ENCODE measurements at places on chromosomes 7 and 10.
A peak's percentile ranks its signal among the peaks of the same experiment; 100 is the strongest.

- no peak for DNase-seq
Observed at GRCh38 chr10:125091891-125092290, 68.5 kb downstream of the CTBP2 start.

- no peak for DNase-seq
Observed at GRCh38 chr7:157434231-157434630, 97.4 kb downstream of the DNAJB6 start.

DNA sequence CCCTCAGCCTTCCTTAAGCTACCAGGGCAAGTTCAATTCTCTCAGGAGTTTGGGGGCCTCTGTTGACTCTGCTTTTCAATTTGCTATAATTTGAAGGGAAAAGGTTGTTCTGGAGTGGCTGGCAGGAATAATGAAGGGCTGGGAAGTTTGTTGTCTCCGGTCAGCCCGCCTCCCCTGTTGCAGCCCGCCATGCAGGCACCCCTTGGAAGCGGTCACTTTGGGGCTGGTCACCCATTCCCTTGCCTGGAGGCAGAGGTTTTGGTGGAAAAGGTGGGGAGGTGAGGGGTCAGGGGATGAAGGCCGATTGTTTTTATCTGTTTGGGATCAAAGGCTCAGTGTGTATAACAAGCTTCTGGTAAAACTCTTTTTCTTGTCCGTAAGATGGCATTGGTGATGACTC, 79.1 kb downstream of the GRK5 start:
- DNase-seq: no peak

GRCh38 chr10:124145109-124145870, 51.9 kb upstream of the CHST15 start:
- no peak for DNase-seq

DNA sequence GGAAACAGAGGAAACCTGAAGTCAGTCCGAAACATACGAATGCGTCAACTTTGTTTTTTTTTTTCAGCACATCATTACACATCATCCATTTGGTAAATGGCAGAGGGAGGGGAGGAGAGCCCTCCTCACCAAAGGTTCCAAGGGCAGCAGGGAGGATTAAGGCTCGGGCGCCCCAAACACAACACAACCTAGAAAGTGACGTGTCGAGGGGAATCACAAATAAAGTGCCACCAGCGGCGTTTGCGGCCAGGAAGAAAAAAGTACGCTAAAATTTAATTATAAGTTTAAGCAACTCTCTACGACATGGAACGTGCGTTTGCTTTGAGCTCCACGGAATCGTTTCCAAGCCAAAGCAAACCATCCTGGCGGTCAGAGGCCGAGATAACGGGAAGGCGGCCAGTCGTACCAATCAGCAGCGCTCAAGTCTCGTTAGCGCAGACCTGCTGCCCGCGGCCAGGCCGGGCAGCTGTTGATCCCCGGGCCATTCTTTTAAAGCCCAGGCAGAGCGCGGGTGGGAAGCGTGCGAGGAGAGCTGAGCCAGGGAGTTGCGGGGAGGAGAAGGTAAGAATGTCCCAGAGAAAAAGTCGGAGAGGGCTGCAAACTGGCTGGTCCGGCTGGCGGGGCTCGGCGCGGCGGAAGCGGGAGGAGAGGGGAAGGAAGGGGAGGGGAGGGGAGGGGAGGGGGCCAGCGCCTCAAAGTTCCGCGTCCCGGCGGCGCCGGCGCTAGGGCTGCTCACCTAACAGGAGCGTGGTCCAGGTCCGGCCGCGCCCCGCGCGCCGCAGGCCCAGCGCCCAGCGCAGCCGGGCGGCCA, 719 bp downstream of the DPY19L1 start:
- peak; percentile 2 for DNase-seq

DNA sequence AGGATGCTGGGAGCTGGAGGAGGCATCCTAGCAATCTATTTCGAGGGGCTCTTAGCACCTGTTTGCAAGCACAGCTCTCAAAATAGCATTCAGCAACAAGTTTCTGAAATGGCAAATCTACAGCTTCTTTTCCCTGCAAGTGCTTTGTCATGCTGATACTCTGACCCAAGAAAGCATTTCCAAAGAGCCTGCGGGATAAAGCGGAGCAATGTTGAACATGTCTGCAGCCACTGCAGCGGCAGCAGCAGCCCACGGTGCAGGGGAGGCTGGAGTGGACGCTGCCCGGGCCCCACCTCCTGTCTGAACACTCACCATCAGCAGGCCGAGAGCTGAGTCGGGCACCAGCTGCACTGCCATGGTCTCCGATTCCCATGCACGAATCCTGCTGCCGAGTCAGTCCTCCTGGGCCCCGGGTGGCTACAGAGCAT, 964 bp downstream of the FRMD4A start:
- no peak for DNase-seq

GRCh38 chr10:91088300-91089140, 131.9 kb upstream of the PCGF5 start:
- DNase-seq: no peak

DNA sequence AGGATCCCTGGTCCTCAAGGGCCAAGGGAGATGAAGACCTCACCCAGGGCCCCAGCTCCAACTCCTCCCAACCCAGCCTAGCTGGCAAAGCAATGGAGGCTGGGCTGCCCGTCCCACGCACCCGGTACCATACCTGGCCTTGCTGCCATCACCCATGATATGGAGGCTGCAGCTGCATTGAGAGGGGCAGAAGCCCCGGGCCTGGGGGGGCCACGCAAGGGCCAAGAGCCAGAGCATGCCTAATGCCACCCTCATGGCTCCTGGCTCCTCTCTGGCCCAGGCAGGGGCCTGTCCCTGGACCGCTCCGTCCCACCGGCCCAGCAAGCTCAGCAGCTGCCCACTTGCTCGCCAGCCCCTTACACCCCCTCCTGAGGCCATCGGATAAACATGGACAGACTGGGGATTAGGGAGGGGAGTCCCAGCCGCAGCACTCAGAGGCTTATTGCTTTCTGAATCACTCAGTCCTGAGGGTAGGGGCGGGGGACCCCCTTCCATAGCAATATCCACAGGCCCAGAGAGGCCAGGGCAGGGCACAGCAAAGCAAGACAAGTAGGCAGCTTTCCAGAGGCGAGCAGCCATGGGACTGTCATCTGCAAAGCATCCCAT, at the start of gene LRIT1:
LRIT1 (minus strand) TSS at position 362 of the 606 bp plus-strand sequence; CDS start at position 255, 107 bp downstream.
- DNase-seq: no peak

- no peak for DNase-seq
Observed at GRCh38 chr7:25805027-25805687, 346.8 kb upstream of the NFE2L3 start.

- no peak for DNase-seq
Observed at GRCh38 chr10:113232928-113233511, 283.0 kb downstream of the TCF7L2 start.
